ENCODE measurements at places on chromosomes 4 and X.

DNA sequence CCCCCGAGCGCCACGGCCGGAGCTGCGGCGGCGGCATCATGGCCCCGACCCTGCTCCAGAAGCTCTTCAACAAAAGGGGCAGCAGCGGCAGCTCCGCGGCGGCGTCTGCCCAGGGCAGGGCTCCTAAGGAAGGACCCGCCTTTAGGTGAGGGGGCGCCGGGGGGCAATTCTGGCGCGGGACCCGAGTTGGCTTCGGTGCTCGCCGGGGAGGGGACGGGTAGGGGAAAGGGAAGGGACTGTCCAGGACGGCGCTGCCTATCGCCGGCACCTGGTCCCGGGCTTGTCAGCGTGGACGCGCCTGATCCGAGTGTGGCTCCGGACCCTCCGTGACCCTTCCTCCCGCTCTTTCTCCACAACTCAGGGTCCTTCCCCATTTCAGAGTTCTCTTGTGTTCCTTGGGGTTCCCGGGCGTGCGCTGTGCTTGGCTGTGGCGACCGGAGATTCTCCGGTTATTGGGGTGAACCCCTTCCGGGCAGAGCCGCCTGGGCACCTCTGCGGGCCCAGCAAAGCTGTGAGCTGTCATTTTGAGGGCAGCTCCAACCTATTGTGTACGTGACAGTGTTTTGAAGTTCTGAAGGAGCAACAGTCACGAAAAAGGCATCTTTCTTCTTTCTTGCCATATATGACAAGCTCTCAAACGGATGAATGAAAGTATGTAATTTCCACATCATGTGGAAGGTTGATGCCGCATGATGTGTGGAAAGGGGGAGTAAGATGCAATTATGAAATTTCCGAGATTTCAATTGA lies 522 bp downstream of the FNIP2 start:
- peak; percentile 2 for DNase-seq

GRCh38 chrX:85569686-85570085 lies 190.2 kb upstream of the POF1B start:
- DNase-seq, result no peak

DNA sequence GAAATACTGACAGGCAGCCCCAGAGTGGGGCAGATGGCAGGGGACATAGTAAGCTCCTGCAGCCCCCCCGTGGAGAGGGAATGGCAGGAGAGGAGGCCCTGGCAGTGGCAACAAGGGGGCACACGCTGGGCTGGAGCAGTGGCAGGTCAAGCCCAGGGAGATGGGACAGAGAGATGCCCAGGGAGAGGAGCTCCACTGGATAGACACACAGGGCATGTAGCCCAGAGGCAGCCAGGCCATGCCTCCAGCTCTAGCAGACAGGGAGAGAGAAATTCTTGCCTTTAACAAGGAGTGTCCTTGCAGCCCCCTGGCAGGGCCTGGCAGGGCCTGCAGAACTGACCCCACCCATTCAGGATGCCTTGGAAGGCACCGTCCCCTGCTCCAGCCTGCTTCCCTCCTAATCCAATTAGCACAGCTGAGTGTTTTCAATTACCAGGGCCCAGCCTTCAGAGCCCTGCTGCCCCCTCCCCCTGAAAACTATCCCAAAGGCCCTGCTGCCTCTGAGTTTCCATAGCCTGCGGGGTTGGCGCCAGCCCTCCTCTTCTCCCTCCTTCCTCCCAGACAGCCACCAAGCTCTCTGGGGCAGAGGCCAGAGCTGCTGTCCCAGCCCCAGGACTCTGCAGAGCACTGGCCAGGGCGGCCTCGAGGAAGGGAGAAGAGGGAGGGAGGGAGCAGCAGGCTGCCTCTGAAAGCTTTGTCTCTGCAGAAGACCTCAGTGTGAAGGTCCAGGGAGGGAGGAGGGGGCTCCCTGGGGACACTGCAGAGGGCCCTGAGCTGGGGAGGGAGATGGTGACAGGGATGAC lies 12.5 kb downstream of the L1CAM start:
- DNase-seq, result peak; percentile 27

DNA sequence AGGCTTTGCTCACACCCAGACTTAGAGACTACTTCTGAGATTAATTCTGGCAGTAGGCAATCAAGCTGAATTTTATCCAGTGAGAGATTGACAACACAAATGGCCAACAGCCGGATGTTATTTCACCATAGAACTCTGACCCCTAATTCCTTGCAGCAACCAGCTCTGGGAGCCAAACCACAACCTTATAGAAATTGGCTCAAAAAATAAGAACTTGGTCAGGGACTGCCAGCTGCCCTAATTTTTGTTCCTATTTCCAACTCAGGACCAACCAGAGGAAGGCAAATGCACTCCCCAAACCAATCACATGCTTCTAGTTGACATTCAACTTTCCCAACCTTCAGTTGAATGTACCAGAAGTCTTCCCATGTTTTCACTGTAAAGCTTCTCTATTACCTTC lies 269.7 kb downstream of the HS3ST1 start:
- DNase-seq, result no peak

DNA sequence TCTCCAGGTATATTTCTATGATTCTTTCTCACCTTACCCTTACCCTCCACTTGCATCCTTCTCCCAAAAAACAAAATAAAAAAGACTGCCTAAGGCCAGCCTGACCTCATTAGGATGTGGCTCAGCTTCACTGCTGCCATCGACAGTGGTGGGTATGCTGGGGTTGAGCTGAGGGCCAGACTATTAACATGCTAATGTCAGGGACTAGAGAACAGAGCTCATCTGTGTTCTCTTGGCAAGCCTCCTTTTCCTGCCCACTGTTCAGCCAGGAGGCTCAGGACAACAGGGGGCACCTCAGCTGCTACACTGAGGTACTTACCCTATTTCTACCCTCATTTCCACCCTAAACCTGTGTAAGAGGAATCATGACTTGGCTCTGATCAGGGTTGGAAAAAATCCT lies 59.3 kb downstream of the MSN start:
- peak; percentile 30 for DNase-seq

- no peak for DNase-seq
These were observed 1352.1 kb upstream of the DIAPH2 start for GRCh38 chrX:95332530-95332929.

GRCh38 chr4:66178906-66179305 lies 508.6 kb upstream of the EPHA5 start:
- peak; percentile 0 for DNase-seq

GRCh38 chrX:38178396-38178795 lies 42.3 kb downstream of the SRPX start:
- DNase-seq, result no peak

DNA sequence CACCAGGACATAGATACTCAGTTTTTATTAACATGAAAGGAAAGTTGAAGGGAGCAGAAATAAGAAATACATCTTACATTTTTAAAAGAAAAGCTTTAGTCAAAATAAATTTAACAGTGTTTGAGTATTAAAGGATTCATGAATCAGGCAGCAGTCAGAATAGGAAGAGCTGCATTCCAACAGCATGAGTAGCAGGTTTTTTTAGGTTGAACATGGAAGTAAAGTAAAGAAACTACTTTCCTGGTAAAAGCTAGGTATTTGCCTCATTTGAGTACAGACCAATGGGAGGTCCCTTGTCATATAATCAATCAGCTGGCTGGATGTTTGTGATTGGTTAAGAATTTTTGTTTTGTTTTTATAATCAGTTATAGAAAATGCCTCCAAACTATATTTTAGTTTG lies 645.9 kb upstream of the INTU start:
- no peak for DNase-seq

GRCh38 chrX:116277351-116278225 lies 107.0 kb downstream of the AGTR2 start:
- DNase-seq, result no peak

GRCh38 chr4:123298261-123298660 lies 98.3 kb upstream of the SPRY1 start:
- no peak for DNase-seq

DNA sequence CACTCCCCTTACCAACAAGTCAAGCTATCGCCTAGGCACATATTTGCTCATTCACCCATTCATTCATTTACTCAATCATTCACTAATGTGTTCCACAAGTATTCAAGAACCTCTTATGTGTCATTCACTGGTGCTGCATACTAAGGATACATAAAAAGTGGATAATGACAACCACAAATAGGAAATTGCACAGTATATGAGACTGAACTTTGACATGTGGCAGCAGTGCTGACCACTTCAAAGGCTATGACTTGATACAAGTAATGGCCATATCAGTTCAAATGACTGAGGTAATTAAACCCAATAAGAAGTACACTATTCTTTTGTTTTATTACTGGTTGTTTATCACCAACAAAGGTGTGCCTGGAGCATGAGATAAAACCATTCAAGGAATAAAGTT lies 282.5 kb downstream of the KLHL13 start:
- DNase-seq, result no peak

GRCh38 chrX:119690921-119691716 lies 1.8 kb downstream of the SEPTIN6 start:
- DNase-seq, result no peak

- no peak for DNase-seq
These were observed 124.7 kb upstream of the TLL1 start for GRCh38 chr4:165748321-165748720.

- no peak for DNase-seq
These were observed 1161.4 kb downstream of the FSTL5 start for GRCh38 chr4:161002386-161002785.

DNA sequence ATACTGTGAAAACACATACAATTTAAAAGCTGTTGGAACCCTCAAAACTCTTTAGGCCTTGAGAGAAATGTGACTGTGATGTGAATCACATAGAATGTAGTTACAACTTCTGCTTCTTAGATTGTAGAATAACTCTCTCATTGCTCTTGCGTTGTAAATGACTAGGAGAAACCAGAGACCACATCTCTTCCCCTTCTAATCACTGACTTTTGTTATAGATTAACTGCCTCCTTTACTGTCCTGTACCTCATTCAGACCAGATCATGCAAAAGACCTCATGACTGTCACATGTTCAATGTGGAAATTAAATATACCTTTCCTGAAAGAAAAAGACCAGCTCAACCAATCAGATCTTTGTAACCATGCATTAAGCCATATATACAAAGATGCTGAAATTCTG lies 43.2 kb upstream of the NEIL3 start:
- DNase-seq, result no peak

- DNase-seq, result no peak
These were observed 3.2 kb upstream of the UXT start for GRCh38 chrX:47662144-47662657.

- no peak for DNase-seq
These were observed 204.2 kb downstream of the GPC3 start for GRCh38 chrX:133781174-133781573.

GRCh38 chrX:38150993-38151392 lies 69.7 kb downstream of the SRPX start:
- DNase-seq, result no peak

- no peak for DNase-seq
These were observed 133.3 kb upstream of the PRPS2 start for GRCh38 chrX:12657881-12658280.

DNA sequence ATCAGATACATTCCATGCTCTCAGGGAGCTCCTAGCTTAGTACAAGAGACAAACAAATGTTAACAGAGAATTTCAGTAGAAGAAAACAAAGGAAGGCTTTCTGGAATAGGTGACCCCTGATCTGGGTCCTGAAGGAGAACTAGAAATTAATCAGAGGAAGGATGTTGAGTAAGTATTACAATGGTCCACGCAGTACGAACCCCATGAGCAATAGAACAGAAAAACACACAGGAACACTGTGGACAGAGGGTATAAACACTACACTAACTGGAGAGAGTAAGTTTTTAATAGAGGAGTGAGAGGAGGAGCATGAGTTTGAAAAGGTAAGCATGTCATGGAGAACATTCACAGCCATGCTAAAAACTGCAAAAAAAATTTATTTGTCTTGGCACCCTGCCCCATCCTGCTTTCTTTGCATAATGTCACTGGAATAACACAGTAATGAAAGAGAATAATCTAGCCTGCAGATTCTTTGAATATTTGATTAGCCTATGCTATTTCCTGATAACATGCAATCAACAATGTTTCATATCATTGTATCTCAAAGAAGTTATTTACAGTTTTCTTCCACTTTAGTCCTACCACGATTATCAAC lies 140.3 kb upstream of the ZXDB start:
- no peak for DNase-seq

DNA sequence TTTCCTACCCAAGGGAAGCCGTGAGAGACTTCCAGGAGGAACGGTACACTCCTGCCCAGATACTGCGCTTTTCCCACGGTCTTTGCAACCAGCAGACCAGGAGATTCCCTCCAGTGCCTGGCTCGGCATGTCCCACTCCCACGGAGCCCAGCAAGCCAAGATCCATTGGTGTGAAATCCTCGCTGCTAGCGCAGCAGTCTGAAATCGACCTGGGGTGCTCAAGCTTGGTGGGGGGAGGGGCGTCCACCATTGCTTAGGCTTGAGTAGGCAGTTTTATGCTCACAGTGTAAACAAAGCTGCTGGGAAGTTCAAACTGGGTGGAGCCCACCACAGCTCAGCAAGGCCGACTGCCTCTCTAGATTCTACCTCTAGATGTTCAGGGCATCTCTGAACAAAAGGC lies 284.8 kb upstream of the FGF13 start:
- DNase-seq, result no peak

DNA sequence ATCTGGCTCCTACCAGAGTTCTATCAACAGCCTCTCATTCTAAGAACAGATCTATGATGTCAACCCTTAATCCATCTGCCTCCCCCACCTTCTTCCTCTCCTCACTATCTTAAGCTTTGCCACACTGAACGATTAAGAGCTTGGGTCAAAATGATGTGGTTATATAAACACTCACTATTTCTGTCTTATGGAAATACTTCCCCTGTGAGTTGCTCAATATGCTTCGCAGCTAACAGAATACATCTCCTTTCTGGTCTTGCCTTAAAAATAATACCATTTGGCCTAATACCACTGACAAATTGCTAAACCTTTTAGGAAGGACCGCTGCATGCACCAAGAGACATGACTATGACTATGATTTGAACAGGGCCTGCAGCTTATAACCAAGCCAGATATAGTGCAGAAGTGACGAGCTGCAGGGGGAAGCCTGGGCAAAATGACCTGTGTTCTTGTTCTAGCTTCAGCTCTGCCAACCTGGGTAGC lies 130.9 kb downstream of the RNF150 start:
- no peak for DNase-seq

- no peak for DNase-seq
These were observed 500.9 kb upstream of the FAT1 start for GRCh38 chr4:187224560-187224959.

DNA sequence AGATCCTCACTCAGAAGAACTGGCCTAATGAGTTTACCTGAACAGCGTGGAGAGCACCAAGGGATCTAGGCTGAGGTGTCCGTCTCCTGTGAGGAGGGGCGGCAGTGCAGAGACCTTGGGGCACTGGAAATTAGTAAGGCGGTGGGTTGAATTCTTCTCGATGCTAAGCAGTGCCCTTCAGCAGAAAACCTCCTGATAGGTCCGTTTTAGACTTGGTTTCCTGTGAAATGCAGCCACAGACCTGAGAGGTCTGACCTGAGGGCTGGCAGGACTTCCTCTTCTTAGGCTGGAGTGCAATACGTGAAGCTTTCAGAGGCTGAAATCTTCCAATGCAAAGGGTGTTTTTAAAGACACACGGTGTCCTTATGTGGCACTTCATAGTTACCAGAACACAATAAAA lies at the start of gene CLNK:
Gene CLNK (minus strand): TSS at position 138 of the 400 bp plus-strand sequence. CDS start 16,899 bp downstream, outside the sequence.
- DNase-seq, result no peak

GRCh38 chr4:84218031-84218430 lies 281.1 kb downstream of the NKX6-1 start:
- DNase-seq, result peak; percentile 23

GRCh38 chr4:147594107-147594506 lies 23.1 kb upstream of the TMEM184C start:
- no peak for DNase-seq

GRCh38 chrX:10006770-10007169 lies 39.6 kb downstream of the CLDN34 start:
- no peak for DNase-seq
